ENCODE measurements at places on chromosomes 2 and 18. TPM values are rescaled to one million over a fixed set of nuclear protein-coding genes. Genes with fewer than 3 reads are reported as not detected.

- H3K4me3 ChIP-seq, result no peak overlapping the region
- DNase-seq, result peak; percentile 86
These were observed 2.4 kb upstream of the HOXD12 start for GRCh38 chr2:176096986-176097819.

GRCh38 chr18:27711382-27711781 lies 465.5 kb downstream of the CDH2 start:
- H3K27ac ChIP-seq, result no peak overlapping the region
- no peaks in the 10 kb centered on the region for H3K36me3 ChIP-seq
- H3K27me3 ChIP-seq, result no peaks in the 10 kb centered on the region
- DNase-seq, result no peak
- no peak overlapping the region for H3K4me3 ChIP-seq
- no peaks in the 10 kb centered on the region for H3K4me1 ChIP-seq

DNA sequence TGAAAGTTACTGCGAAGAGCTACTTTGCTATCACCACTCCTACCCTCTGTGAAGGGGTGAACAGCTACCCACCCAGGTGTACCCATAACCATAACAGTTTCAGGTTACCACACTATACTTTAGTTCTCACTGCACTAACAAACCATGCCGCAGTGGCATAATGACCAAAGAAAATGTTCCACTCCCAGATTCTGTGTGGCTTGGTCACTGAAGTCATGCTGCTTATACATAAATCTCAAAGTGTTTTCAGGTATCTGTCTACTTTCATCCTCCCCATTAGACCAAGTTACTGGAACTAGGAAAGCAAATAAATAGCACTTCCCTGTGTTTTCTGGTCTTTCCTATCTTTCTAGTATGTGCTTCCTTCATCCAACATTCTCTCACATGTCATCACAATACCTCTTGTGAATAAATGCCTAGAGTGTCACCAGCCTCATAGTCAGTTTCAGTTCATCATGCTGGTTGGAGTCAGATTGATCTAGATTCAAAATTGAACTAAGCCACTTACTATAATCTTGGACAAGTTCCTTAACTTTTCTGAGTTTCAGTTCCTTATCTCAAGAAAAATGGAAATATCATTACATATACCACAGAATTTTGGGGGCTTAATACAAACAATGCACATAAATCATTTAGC lies 293.6 kb downstream of the FSIP2 start:
- no peaks in the 10 kb centered on the region for H3K27me3 ChIP-seq
- no peak for DNase-seq
- no peaks in the 10 kb centered on the region for H3K4me1 ChIP-seq
- H3K27ac ChIP-seq, result no peak overlapping the region

DNA sequence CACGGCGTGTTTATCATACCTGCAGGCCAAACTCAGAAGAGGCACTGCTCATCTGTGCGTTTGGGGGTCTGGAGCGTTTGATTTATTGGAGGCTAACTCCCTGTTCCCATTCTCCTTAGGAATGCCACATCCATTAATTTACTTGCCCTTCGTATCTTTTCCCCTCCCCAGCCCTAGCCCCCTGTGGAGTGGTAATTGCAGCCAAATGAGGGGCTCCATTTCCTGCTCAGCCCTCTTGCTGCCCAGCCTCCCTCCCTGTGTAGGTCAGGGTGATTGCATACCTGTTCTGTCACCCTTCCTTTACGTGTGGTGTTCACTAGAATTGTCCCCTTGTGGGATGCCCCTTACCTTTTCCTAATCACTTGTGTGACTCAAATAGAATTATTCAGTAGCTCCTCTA lies 120.4 kb downstream of the MAP3K20 start:
- H3K27ac ChIP-seq, result no peak overlapping the region
- no peak overlapping the region for H3K4me3 ChIP-seq
- DNase-seq, result no peak
- H3K27me3 ChIP-seq, result no peaks in the 10 kb centered on the region

DNA sequence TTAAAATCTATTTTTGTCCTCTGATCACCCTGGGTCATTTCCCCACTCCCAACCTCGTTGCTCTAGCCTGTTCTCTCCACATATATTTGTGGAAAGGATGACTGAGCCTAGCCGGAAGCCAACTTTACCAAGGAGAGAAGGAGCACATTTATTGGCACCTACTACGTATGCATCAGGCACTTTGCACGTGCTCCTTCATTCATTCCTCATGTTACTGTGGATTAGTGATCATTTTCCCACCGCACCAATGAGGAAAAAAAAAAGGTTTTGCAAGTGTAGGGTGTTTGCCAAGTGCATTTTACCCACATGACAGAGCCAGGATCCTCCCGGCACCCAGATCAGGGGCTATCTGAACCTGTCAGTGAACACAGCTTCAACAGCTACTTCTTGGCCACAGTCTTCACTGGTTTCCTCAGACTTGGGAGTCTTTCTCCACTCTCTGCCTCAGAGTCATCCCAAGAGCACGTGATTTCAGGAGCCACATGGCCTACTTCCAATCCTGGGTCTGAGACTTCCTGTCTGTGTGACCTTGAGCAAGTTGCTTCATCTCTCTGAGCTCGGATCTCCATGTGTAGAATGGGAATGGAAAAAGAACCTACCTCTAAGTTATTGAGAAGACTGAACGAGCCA lies 1.9 kb upstream of the C1QL2 start:
- H3K36me3 ChIP-seq, result no peaks in the 10 kb centered on the region
- DNase-seq, result no peak
- H3K27me3 ChIP-seq, result peaks cover 14% of the 10 kb centered on the region
- no peaks in the 10 kb centered on the region for H3K4me1 ChIP-seq
- no peak overlapping the region for H3K4me3 ChIP-seq

GRCh38 chr18:23926571-23926970 lies 88.0 kb upstream of the TTC39C start:
- H3K27me3 ChIP-seq, result no peaks in the 10 kb centered on the region
- no peak overlapping the region for H3K4me3 ChIP-seq
- H3K36me3 ChIP-seq, result no peaks in the 10 kb centered on the region
- no peak for DNase-seq
- H3K27ac ChIP-seq, result no peak overlapping the region

GRCh38 chr2:31765078-31765945 lies 184.6 kb upstream of the SRD5A2 start:
- no peaks in the 10 kb centered on the region for H3K27me3 ChIP-seq
- no peaks in the 10 kb centered on the region for H3K4me1 ChIP-seq
- H3K36me3 ChIP-seq, result no peaks in the 10 kb centered on the region
- no peak for DNase-seq
- no peak overlapping the region for H3K4me3 ChIP-seq
- H3K27ac ChIP-seq, result no peak overlapping the region

DNA sequence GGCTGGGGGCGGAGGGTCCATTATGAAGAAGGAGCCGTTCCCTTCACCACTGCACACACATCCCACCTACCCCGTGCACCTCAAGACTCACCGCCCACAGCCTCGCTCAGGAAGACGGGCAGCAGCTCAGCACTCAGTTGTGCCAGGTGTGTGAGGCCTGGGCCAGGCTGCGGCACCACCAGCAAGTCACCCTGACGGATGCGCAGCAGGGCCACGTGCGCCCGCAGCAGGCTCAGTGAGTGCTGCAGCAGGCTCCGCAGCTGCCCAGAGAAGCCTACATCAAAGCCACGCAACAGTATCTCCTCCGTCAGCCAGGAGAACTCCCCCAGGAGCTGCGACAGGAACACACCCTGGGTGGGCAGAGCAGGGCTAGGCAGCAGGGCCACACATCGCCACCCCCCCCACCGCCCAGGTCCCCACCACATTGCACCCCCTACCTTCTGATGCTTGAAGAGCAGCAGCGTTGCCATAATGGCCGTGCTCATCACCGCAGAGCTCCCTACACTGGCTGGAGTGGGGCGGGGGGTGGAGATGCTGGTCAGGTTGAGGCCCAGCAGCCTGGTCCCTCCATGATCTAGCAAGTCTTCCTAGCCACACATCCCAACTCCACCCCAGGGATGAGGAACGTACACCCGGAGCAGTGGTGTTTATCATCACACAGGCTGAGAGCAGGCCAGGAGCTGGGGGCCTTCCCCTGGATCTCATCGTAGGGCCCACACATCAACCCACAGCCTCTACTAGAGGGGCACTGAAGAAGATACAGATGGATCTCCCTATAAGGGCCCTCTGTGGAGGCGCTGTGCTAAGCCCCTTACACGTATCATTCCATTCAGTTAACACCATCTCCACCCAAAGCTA lies 10.2 kb downstream of the GPAT2 start:
- H3K36me3 ChIP-seq, result no peaks in the 10 kb centered on the region
- H3K27me3 ChIP-seq, result no peaks in the 10 kb centered on the region
- H3K27ac ChIP-seq, result no peak overlapping the region
- no peaks in the 10 kb centered on the region for H3K4me1 ChIP-seq
- DNase-seq, result no peak
- H3K4me3 ChIP-seq, result no peak overlapping the region

- no peak for DNase-seq
- no peaks in the 10 kb centered on the region for H3K27me3 ChIP-seq
- no peak overlapping the region for H3K27ac ChIP-seq
- no peaks in the 10 kb centered on the region for H3K4me1 ChIP-seq
- H3K4me3 ChIP-seq, result no peak overlapping the region
- peaks cover 3% of the 10 kb centered on the region for H3K36me3 ChIP-seq
These were observed 201.2 kb downstream of the NBAS start for GRCh38 chr2:15359716-15360531.

DNA sequence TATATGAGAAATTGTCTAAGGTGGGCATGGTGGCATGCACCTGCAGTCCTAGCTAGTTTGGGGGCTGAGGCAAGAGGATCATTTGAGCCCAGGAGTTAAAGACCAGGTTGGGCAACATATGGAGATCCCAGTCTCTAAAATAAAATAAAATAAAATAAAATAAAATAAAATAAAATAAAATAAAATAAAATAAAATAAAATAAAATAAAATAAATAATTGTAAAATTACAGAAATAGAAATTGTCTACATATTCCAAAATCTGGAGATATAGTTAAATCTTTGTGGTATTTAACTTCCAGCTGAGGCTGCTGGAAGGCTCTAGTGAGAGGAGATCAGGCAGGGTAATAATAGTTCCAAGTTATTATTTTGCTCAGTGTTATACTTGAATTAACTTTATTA lies 1432.1 kb upstream of the CDH2 start:
- H3K27ac ChIP-seq, result no peak overlapping the region
- H3K4me3 ChIP-seq, result no peak overlapping the region
- no peaks in the 10 kb centered on the region for H3K36me3 ChIP-seq
- H3K27me3 ChIP-seq, result no peaks in the 10 kb centered on the region
- H3K4me1 ChIP-seq, result no peaks in the 10 kb centered on the region
- DNase-seq, result no peak

DNA sequence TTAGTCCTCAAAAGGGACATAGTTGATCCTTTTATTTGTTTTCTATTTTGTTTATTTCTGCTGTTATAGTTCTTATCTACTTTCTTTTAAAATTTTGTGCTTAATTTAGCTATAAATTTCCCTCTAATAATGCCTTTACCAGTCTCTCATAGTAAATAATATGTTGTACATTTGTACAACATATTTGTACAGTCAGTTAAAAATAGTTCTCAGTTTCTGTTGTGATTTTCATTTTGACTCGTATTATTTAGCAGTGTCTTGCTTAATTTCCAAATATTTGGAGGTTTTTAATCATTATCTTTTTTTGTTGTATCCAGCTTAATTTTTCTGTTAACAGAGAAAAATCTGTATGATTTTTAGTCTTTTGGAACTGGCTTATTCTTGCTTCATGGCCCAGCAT lies 443.6 kb upstream of the TRIB2 start:
- H3K27ac ChIP-seq, result no peak overlapping the region
- H3K4me3 ChIP-seq, result no peak overlapping the region
- no peak for DNase-seq
- no peaks in the 10 kb centered on the region for H3K36me3 ChIP-seq
- H3K27me3 ChIP-seq, result no peaks in the 10 kb centered on the region

GRCh38 chr2:171566057-171566456 lies 43.8 kb downstream of the CYBRD1 start:
- no peaks in the 10 kb centered on the region for H3K36me3 ChIP-seq
- no peaks in the 10 kb centered on the region for H3K27me3 ChIP-seq
- no peaks in the 10 kb centered on the region for H3K4me1 ChIP-seq
- no peak overlapping the region for H3K27ac ChIP-seq

- no peaks in the 10 kb centered on the region for H3K4me1 ChIP-seq
- H3K36me3 ChIP-seq, result no peaks in the 10 kb centered on the region
- no peak overlapping the region for H3K27ac ChIP-seq
- H3K4me3 ChIP-seq, result no peak overlapping the region
These were observed 1026.6 kb downstream of the TMEM182 start for GRCh38 chr2:103788389-103788788.

GRCh38 chr2:69950241-69950640 lies 11.2 kb downstream of the ASPRV1 start:
- DNase-seq, result no peak
- no peaks in the 10 kb centered on the region for H3K36me3 ChIP-seq
- no peaks in the 10 kb centered on the region for H3K4me1 ChIP-seq
- no peak overlapping the region for H3K4me3 ChIP-seq
- H3K27me3 ChIP-seq, result no peaks in the 10 kb centered on the region

GRCh38 chr2:7052404-7052803 lies 135.2 kb downstream of the RNF144A start:
- no peaks in the 10 kb centered on the region for H3K36me3 ChIP-seq
- H3K4me3 ChIP-seq, result no peak overlapping the region
- H3K4me1 ChIP-seq, result peaks cover 6% of the 10 kb centered on the region

DNA sequence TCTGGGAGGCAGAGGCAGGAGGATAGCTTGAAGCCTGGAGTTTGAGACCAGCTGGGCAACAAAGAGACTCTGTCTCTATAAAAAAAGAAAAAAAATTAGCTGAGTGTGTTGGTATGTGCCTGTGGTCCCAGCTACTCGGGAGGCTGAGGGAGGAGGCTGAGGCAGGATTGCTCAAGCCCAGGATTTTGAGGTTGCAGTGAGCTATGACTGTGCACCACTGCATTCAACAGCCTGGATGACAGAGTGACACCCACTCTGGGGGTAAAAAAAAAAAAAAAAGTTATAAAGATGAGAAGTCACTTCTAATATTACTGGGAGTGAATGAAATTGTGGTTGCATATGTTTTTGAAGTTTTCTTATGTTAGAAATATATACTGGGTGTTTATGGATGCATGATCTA lies 71.6 kb downstream of the C2orf74 start:
- H3K27ac ChIP-seq, result no peak overlapping the region
- no peaks in the 10 kb centered on the region for H3K4me1 ChIP-seq
- no peak for DNase-seq
- H3K36me3 ChIP-seq, result peaks cover 9% of the 10 kb centered on the region

GRCh38 chr2:119218478-119219064 lies 5.1 kb upstream of the STEAP3 start:
- H3K27me3 ChIP-seq, result no peaks in the 10 kb centered on the region
- no peaks in the 10 kb centered on the region for H3K4me1 ChIP-seq
- H3K4me3 ChIP-seq, result no peak overlapping the region
- no peak overlapping the region for H3K27ac ChIP-seq

DNA sequence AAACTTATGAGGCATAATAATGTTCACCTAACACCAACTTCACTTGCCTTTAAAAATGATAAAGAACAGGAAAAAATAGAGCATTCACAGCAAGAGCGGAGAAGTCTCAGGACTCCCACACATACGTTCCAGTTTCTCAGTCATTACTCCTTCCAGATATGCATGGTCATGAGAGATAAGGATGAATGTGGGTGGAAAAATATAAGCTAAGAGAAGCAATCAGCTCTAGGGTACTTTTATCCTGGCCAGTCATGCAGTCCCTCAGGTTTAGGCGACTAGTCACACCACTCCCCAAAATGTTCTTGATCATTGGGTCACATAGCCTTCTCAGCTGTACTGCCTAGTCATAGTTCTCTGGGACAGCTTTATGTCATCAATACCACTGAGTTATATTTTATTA lies 29.2 kb upstream of the CCDC178 start:
- H3K4me3 ChIP-seq, result no peak overlapping the region
- peak; percentile 2 for DNase-seq
- no peak overlapping the region for H3K27ac ChIP-seq
- H3K4me1 ChIP-seq, result no peaks in the 10 kb centered on the region
- no peaks in the 10 kb centered on the region for H3K27me3 ChIP-seq

The LDLRAD4 gene
- 42.3 TPM for total RNA-seq

The GAL3ST2 gene
- total RNA-seq, result 0.19 TPM

The CD207 gene
- total RNA-seq, result 0.66 TPM

The PSTPIP2 gene
- 11.1 TPM for total RNA-seq

The SERPINB4 gene
- not detected for total RNA-seq

The DDX18 gene
- 53.8 TPM for total RNA-seq

The PPP1R1C gene
- 2.5 TPM for total RNA-seq

The MYO5B gene
- 43.8 TPM for total RNA-seq

All from kidney (tissue), 22 donors.